HCT116 (cell line): ENCODE measurements at places on chromosomes 13 and 19. TPM values are rescaled to one million over a fixed set of nuclear protein-coding genes. Genes with fewer than 3 reads are reported as not detected.

The SMAD9 gene
- 4.3 TPM for total RNA-seq

The PODNL1 gene
- 0.71 TPM for total RNA-seq

The PRSS57 gene
- not detected for total RNA-seq

The TBXA2R gene
- total RNA-seq: 2.3 TPM

The PSG3 gene
- not detected for total RNA-seq

The GIPC3 gene
- not detected for total RNA-seq

The INSL3 gene
- 0.96 TPM for total RNA-seq

The ATF5 gene
- 28.2 TPM for total RNA-seq

The ZNF709 gene
- not detected for total RNA-seq

The CLDN10 gene
- total RNA-seq: not detected

The MTUS2 gene
- 0.02 TPM for total RNA-seq

The TEX26 gene
- not detected for total RNA-seq

The ANGPTL4 gene
- total RNA-seq: 54.8 TPM

The FFAR3 gene
- not detected for total RNA-seq

The RDH8 gene
- total RNA-seq: not detected

The TMPRSS9 gene
- not detected for total RNA-seq

The ZNF567 gene
- 5.6 TPM for total RNA-seq

The ZNF540 gene
- total RNA-seq: not detected

The VSTM2B gene
- total RNA-seq: not detected

The SHISA7 gene
- not detected for total RNA-seq
